Suppressor macrophage treated with lipopolysaccharide for 4 hours (primary cell): ENCODE measurements at places on chromosomes 16 and 17.

- no peak for DNase-seq
Observed at GRCh38 chr17:43897831-43898230, 9.5 kb downstream of the MPP2 start.

GRCh38 chr16:73955255-73955654, 341.4 kb upstream of the PSMD7 start:
- DNase-seq: no peak

- no peak for DNase-seq
Observed at GRCh38 chr17:16872351-16873173, 99.4 kb downstream of the TNFRSF13B start.

- no peak for DNase-seq
Observed at GRCh38 chr17:61504697-61505096, 52.5 kb downstream of the TBX4 start.

DNA sequence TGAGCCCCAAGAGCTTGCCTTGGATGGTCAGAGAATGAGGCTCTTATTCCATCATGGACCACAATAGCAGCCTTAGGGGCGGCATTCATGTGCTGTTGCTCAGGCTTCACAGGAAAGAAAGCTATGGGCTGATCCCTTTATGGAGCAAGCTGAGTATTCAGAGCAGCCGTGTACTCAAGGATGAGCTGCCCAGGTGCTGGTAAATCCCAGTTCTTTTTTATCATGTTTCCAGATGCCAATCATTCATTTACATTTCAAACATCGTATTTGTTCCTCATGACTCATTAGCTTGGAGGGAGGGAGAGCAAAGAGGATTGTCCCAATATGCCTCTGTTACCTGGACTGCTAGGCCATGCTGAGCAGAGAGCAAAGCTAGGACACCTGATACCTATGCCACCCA, 475.7 kb downstream of the SHISA9 start:
- DNase-seq: no peak

DNA sequence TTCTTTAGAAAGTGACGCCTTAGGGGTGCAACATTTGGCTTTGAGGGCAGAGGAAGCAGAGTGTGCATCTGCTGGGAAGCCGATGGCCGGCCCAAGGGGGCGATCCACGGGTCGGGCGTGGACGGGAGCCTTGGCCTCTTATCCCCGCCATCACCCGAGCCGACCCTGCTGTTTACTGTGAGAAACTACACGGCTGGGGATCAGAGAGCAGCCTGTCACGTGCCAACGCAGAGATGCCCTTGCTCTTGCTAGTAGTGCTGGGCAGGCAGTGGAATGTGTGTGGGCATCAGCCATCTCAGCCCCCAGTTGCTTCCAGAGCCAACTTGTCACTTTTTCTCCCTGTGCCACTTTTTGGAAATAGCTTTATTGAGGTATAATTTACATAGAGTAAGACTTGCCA, 26.7 kb upstream of the ITGB4 start:
- DNase-seq: no peak

DNA sequence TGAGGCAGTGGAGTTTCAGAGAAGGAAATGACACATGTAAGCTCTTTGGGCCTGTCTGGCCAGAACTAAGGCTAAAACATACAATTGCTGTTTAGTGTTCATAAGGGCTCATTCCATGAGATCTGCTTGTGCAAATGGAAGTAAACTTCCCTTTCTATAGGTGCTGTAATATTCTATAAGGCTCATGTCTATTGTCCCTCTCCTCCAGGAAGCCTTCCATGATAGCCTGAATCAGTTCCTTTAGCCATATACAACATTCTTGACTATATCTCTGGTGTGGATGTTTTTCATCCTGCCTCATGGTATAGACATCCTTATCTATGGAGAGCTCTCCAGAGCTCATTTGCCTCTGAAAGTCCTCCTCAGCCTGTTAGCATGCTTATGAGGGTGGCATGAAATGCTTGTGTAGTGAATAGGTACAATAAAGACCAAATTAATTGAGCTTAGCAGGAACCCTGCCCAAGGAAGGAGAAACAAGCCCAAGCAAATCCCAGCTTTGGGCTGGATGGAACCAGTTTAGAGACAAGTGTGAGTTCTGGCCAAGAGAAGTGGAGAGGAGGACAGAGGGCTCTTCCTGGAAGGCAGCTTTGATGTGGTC, 1.6 kb upstream of the ETV4 start:
- no peak for DNase-seq

GRCh38 chr16:26344240-26344776, 652.5 kb downstream of the HS3ST4 start:
- no peak for DNase-seq

DNA sequence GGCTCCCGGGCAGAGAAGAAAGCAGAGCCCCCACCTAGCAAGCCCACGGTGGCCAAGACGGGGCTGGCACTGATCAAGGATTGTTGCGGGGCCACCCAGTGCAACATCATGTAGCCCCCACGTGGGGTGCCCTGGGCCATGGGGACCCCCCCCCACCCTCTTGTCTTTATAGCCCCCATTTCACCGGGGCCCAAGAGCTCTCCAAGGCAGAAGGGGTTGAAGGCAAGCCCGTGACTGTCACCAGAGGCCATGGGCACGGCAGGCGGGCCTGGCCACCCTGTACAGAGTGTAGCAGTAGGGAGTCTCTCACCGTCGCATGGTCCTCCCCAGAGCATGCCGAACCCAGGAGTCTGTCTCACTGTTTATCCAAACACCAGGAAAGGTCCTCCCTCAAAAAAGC, 56.2 kb downstream of the MARF1 start:
- no peak for DNase-seq

- no peak for DNase-seq
Observed at GRCh38 chr16:4752351-4753100, 14.4 kb downstream of the ZNF500 start.

DNA sequence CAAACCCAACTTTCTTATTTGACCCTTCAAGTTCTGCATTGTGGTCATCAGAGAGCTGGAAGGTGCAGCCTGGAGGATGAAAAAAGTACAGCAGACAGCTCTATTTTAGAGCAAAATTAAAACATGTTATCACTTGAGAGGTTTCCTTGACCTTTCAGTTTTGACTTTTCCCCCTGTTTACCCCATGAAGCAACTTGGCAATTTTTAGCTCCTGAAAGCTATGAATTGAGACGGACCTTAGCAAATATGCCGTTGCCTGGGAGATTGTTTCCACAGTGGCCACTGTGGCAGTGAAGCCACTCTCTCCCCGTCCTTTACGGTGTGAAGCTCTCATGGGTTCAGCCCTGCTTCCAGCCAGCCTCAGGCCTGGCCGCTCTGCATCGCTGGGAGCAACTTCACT, 398.6 kb downstream of the CPPED1 start:
- no peak for DNase-seq

DNA sequence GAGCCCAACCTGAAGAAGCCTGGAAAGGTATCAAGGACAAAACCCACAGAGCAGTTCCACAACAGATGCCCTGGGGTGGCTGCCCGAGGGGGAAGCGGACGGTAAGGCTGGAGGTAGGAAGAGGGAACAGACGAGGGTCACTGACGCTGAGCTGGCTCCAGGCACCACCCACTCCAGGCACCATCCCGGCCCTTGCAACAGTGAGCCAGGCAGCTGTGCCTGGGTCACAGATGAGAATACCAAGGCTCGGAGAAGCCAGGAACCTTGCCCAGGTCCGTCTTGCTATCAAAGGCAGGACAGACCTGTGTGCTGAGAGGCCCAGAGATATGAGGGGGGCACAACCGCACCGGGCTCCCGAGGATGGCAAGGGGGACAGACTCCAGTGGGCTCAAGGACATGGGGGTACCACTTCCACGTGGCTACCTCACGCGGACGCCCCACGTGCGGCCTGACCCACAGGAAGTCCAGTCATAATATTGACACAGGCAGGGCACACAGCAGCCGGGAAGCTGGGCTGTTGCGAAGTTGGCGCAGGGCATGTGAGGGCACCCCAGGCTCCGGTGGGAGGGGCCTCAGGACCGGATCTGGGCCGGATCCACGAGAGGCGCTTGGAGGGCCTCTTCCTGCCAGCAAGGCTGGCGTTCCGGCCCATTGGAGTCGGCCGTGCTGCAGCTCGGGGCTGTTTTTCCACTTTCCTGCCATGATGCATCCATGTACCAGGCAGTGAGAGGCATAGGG, 29.9 kb downstream of the PEMT start:
- peak; percentile 42 for DNase-seq

GRCh38 chr17:64332502-64332901, 58.2 kb downstream of the PECAM1 start:
- DNase-seq: no peak

DNA sequence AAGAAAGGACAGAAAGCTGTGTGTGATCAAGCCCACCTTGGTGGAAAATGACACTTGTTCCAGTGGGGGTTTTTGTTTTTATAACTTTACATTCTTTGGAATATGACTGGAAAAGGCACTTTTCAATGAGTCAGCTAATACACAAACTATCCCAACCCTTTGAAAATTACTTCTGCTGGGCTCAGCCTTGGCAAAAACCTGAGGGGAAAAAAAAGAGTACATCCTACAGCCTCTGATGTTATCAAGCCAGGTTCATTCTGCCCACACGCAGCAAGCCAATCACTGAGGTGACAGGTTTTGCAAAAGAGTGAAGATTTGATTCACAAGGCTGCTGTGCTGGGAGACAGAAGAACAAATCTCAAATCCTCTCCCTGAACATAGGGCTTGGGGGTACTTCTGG, 484.5 kb upstream of the ERCC4 start:
- no peak for DNase-seq

DNA sequence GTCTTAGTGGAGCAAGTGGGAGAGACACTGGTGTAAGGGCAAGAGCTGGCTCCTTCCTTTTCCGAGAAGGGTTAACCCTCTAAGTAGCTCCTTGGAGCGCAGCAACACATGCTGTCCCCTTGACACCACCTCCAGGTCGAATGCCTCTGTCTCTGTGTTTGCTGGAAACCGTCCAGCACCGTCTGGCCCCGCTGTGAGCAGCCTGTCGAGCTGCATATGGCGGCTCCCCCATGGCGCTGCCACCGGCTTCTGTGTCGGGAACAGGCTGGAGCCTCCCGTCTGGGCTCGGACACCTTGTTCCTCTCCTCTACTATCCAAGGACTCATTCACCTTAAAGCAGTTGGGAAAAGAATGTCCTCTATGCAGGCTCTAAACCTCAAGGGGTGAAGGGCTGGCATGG, 28.9 kb upstream of the WSCD1 start:
- no peak for DNase-seq

GRCh38 chr16:81940781-81941560, 70.3 kb downstream of the SDR42E1 start:
- DNase-seq: peak; percentile 47

- peak; percentile 17 for DNase-seq
Observed at GRCh38 chr17:46842835-46843234, 8.5 kb upstream of the WNT9B start.

GRCh38 chr16:58511933-58512815, 3.1 kb upstream of the SETD6 start:
- DNase-seq: peak; percentile 81

DNA sequence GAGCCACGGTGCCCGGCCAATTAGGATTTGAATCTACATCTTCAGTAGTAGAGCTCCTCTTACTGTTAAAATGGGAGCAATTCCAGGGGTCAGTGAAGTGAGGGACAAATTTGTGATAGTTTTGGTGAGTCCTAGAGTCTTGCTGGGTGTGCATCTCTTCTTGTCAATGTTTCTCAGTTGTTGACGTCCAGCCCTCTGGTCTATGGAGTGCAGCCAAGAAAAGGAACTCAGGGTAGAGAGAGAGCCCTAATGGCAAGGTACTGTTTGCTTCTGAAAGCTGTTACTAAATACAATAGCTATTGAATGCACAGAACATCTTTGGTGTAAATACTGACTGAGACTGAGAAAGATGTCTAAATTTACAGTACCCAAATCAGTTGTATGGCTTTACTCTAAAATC, 282.5 kb upstream of the SALL1 start:
- DNase-seq: no peak

DNA sequence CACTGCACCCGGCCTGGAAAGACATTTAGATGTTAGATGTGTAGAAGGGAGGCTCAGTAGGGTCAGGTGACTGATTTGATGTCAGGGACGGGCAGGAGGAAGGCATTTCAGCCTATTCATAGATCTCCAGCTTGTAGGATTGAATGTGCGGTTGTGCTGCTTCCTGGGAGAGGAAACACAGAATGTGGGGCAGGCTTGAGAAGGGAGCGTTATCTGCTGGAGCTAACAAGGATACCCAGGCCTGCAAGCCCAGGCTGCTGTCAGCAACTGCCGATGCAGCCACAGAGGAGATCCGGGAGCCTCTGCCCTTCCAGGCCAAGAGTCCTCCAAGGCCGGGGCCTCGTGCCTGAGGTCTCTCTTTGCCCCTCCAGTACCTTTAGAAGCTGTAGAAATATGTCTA, 205.6 kb downstream of the SPECC1 start:
- DNase-seq: no peak

DNA sequence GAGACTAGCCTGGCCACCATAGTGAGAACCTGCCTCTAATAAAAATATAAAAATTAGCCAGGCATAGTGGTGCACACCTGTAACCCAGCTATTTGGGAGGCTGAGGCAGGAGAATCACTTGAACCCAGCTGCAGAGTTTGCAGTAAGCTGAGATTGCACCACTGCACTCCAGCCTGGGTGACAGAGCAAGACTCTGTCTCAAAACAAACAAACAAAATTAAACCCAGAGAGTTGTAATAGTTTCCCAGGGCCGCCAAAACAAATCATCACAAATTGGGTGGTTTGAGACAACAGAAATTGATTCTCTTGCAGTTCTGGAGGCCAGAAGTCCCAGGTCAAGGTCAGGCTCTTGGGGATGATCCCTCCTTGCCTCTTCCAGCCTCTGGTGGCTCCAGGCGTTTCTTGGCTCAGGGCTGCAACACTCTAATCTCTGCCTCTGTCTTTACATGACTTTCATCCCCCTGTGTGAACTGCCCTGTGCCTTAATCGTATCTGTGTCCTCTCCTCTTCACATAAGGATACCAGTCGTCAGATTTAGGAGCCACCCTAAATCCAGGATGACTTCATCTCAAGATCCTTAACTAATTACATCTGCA, 100.3 kb upstream of the NOL11 start:
- no peak for DNase-seq

GRCh38 chr17:68344701-68345136, 53.4 kb downstream of the ARSG start:
- DNase-seq: peak; percentile 34

- no peak for DNase-seq
Observed at GRCh38 chr17:77366558-77367245, 225.9 kb downstream of the SEC14L1 start.
